ENCODE measurements at places on chromosomes 1 and 21. TPM values are rescaled to one million over a fixed set of nuclear protein-coding genes. Genes with fewer than 3 reads are reported as not detected.

DNA sequence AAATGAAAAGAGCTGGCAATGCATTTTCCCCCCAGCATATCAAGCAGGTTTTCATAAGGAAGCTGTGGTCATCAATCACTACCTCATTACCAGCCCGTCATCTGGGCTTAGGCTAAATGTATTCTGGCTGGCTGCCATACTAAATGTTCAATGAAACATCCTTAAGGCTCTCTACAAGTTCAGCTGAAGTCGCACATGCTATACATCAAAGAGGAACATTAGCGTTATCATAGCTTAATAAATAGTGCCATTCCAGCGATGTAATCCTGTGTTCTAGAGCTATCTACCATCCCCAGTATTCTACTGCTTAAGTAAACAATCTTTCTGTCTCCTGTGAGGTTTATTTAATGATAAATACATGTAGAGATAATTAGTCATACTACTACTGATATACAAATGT, 288.8 kb downstream of the DPYD start:
- DNase-seq = no peak
- H3K4me1 ChIP-seq = peaks cover 22% of the 10 kb centered on the region
- H3K27ac ChIP-seq = no peak overlapping the region

GRCh38 chr1:168320800-168321450, 40.2 kb downstream of the TBX19 start:
- H3K36me3 ChIP-seq = no peaks in the 10 kb centered on the region
- H3K4me1 ChIP-seq = peaks cover 25% of the 10 kb centered on the region
- no peak overlapping the region for H3K4me3 ChIP-seq
- no peaks in the 10 kb centered on the region for H3K27me3 ChIP-seq

DNA sequence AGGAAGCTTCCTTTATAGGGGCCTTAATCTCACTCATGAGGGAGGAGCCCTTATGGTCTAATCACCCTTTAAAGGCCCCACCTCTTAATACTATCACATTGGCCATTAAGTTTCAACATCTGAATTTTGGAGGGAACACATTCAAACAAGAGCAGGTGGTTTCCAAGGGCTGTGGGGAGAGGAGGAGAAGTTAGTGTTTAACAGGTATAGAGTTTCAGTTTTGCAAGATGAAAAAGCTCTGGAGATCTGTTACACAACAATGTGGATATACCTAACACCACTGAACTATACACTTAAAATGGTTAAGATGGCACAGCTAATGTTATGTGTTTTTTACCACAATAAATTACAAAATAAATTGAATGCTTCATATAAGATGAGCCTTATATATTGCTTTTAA, 113.4 kb upstream of the DNAH14 start:
- no peaks in the 10 kb centered on the region for H3K36me3 ChIP-seq
- no peak overlapping the region for H3K27ac ChIP-seq
- H3K4me3 ChIP-seq = no peak overlapping the region
- H3K4me1 ChIP-seq = no peaks in the 10 kb centered on the region

- peaks cover 2% of the 10 kb centered on the region for H3K36me3 ChIP-seq
- peaks cover 4% of the 10 kb centered on the region for H3K27me3 ChIP-seq
- no peak overlapping the region for H3K27ac ChIP-seq
Measured at GRCh38 chr1:76083189-76083588, 8.6 kb downstream of the ST6GALNAC3 start.

DNA sequence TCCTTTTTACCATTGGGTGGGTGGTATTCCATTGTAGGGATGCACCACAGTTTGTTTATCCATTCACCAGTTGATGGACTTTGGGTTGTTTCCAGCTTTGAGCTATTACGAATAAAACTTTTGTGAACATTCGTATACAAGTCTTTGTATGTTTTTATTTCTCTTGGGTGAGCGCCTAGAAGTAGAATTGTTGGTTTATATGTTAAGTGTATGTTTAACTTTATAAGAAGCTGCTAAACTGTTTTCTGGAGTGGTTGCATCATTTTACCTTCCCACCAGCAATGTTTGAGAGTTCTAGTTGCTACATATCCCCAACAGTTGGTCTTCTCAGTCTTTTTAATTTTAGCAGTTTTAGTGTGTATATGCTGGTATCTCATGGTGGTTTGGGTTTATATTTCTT, 132.5 kb downstream of the PEX14 start:
- H3K4me1 ChIP-seq = peaks cover 6% of the 10 kb centered on the region
- no peak overlapping the region for H3K27ac ChIP-seq
- no peak overlapping the region for H3K4me3 ChIP-seq
- no peaks in the 10 kb centered on the region for H3K36me3 ChIP-seq

DNA sequence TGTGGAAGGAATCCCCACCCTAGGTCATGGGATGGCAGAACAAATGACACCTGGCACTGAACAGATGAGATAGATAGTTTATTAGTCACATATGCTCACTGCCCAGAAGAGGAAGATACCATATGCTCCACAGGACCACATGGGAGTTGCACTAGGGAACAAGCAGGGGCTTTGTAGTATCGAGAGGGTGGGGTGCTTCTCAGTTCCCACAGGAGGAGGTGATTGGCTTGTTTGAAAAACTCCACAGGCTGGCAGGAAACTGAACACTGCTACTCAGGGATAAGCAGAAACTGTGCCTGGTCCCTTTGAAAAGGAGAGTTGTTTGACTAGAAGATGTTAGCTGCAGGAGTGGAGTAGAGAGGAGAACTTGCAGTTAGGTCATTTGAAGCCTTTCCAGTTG, 31.9 kb upstream of the RXRG start:
- no peak overlapping the region for H3K27ac ChIP-seq
- no peak for DNase-seq
- no peaks in the 10 kb centered on the region for H3K36me3 ChIP-seq
- peaks cover 27% of the 10 kb centered on the region for H3K27me3 ChIP-seq
- H3K4me3 ChIP-seq = no peak overlapping the region
- H3K4me1 ChIP-seq = no peaks in the 10 kb centered on the region

GRCh38 chr1:169048043-169048442, 58.4 kb upstream of the ATP1B1 start:
- no peak for DNase-seq
- no peaks in the 10 kb centered on the region for H3K27me3 ChIP-seq
- H3K4me3 ChIP-seq = no peak overlapping the region

Gene PPOX
- total RNA-seq = 21.6 TPM

DNA sequence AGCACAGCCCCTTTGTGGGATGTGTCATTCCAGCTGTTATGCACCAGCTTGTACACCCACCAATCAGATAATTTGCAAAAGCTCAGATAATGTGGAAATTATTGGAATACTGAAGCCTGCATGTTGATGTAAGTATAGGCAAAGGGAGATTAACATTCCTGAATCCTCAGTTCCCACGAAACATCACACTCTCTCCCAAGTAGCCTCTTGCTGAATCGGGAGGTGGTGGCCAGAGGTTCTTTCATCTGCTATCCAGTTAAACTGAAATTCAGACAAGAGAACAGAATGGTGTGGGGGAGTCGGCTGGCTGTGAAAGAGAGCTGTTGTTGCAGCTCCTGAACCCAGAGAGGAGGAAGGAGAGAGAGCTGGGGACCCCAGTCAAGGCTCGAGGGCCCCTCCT, 170.9 kb downstream of the ZBTB18 start:
- no peak overlapping the region for H3K4me3 ChIP-seq
- H3K27ac ChIP-seq = no peak overlapping the region
- no peaks in the 10 kb centered on the region for H3K36me3 ChIP-seq
- H3K4me1 ChIP-seq = no peaks in the 10 kb centered on the region

DNA sequence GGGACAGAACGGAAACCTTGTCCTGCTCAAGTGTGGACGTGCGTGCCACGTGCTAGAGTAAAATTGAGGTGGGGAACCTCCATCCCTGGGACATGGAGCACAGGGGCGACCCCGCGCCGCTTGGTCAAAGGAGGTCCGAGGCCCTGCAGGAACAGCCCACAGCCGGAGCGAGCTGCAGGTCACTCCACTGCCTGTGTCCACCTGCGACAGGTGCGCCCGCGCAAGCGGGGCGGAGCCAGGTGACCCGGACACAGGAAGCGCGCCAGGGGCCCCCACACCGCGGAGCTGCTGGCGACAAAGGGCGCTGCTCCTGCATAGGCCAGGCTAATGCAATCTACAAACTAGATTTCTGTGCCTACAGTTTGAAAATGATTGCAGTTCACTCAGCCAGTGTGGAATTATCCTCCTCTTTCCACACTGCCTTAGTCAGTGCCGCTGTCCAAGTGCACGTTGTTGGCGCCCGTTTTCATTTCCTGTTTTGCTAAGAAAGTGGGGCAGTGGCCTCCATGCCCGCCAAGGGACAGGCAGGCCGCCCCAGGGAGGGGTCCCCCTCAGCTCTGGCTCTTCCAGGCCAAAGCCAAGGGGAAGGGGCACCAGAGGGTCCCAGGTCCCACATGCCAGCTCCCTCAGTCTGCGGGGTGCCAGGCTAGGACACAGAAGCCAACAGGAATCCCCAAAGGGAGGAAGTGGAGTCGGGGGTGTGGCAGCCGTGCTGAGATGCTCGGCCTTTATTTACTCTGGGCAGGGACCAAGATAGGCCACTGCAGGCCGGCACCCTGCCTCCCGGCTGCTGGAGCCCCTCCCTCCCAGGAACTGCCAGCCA, 4.3 kb upstream of the NADK start:
- no peak for DNase-seq
- peaks cover 33% of the 10 kb centered on the region for H3K4me1 ChIP-seq
- no peaks in the 10 kb centered on the region for H3K27me3 ChIP-seq

DNA sequence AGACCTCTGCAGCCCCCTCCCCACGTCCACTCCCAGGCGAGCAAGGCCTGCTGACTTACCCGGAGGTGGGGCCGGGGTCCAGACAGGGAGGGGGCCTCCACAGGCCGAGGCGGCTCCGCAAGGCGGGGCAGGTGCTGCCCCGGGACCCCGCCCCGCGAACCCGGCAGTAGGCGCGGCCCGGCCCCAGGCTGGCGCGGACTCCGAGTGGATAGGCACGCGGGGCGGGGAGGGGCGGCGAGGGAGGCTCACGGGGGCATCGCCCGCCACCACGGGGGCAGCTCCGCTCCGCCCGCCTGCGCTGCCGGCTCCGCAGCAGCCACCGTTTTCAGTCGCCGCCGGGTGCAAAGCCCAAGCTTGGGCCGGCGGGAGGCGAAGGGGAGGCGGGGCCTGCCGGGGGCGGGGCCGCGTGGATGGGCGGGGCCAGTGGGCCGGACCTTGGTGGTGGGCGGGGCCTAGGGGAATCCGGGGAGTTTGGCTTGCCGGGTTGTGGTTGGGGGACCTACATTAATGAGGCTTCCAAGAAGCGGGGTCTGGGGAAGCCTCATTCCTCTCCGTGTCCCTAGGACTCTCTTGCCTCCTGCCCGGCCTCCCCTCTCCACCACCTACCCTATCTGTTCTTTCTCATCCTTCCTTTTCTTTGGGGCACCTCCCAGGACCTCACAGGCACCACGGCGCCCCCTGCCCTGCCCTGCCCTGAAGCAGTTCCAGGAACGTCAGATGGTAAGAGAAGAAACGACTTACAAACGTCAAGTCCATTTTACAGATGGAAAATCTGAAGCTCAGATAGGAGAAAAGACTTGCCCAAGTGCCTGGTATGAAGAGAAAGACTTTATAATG, at the start of gene RIMS3:
TSS of gene RIMS3 (minus strand) at position 348 of the 837 bp plus-strand sequence. CDS start 23,757 bp downstream, outside the sequence.
- peaks cover 36% of the 10 kb centered on the region for H3K4me1 ChIP-seq
- no peaks in the 10 kb centered on the region for H3K36me3 ChIP-seq
- H3K4me3 ChIP-seq = peak within 1 kb of the TSS; percentile 80

Gene CDC42BPA
- total RNA-seq = 59.1 TPM

DNA sequence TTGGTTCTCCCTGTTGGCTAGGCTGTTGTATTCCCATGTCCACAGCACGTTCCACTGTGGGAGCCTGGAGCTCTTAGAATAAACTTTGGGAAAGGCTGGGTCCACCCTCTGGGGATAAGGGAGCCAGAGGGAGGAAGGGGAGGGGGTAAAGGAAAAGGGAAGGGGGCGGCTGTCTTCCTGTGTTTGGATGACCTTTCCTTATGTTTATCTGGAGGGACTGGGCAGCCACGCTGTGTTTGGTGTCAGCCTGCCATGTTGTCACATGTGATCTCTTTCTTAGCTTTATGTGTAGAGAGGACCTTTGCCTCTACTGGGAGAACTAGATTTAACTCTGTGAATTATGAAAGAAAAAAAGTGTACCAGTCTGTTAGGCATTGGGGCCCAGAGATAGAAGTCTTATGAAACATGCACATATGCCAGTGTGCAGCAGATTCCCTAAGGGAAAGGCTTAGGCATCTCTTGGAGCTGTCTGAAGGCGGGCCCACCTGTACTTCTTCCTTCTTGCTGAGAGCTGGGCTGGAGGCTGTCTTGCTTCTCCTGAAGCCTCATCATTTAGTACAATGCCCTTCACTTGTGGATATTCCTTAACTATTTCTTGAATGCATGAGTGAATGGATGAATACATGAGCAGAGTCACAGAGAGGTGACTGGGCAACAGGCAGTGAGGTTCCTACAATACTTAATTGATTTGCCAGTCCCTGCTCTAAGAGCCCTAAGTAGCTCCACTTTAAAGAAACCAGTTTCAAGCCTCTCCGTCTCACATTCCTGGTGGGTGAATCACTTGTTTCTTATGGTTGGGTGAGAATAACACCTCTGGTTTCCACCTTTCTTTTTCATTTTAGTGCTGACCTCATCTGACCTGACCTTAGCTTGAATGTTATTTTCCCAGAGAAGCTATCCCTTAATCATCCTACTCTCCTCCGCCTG, 62.5 kb upstream of the ARHGAP29 start:
- H3K36me3 ChIP-seq = no peaks in the 10 kb centered on the region

- peaks cover 14% of the 10 kb centered on the region for H3K4me1 ChIP-seq
- H3K36me3 ChIP-seq = peaks cover 1% of the 10 kb centered on the region
- H3K27ac ChIP-seq = no peak overlapping the region
- H3K27me3 ChIP-seq = peaks cover 12% of the 10 kb centered on the region
Measured at GRCh38 chr1:108045460-108045859, 80.5 kb upstream of the VAV3 start.

GRCh38 chr1:13494025-13494424, 19.8 kb downstream of the LRRC38 start:
- H3K36me3 ChIP-seq = no peaks in the 10 kb centered on the region
- no peaks in the 10 kb centered on the region for H3K27me3 ChIP-seq
- no peak for DNase-seq

Gene IGSF21
- total RNA-seq = not detected

Gene VPS13D
- total RNA-seq = 39.4 TPM

GRCh38 chr1:176567190-176567794, 104.3 kb downstream of the PAPPA2 start:
- H3K27me3 ChIP-seq = peaks cover 9% of the 10 kb centered on the region
- H3K4me1 ChIP-seq = no peaks in the 10 kb centered on the region
- no peak overlapping the region for H3K27ac ChIP-seq
- no peak overlapping the region for H3K4me3 ChIP-seq
- no peaks in the 10 kb centered on the region for H3K36me3 ChIP-seq

GRCh38 chr1:35586808-35587207, 13.7 kb downstream of the TFAP2E start:
- H3K36me3 ChIP-seq = peaks cover 3% of the 10 kb centered on the region
- H3K27me3 ChIP-seq = no peaks in the 10 kb centered on the region
- no peak overlapping the region for H3K4me3 ChIP-seq

DNA sequence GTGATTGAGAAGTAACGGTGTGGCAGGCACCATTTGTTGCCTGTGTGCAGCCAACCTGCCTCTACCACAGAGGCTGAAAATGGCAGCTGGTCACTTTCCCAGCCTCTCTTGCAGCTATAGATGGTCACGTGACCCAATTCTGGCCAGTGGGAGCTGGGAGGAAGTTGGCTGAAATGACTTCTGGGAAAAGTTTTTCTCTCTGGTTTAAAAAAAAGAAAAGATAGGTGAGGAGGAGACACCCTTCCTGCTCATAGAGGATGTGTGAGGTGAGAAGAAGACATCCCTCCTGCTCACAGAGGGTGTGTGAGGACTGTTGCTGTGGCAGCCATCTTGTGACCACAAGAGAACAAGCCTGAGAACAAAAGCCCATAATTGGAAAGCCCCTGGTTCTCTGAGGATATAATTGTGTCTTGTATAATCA, 122.8 kb downstream of the SYF2 start:
- H3K4me1 ChIP-seq = no peaks in the 10 kb centered on the region
- H3K4me3 ChIP-seq = no peak overlapping the region
- peaks cover 3% of the 10 kb centered on the region for H3K36me3 ChIP-seq
- no peak for DNase-seq
- peaks cover 26% of the 10 kb centered on the region for H3K27me3 ChIP-seq
- no peak overlapping the region for H3K27ac ChIP-seq

Gene YIPF1
- total RNA-seq = 17.2 TPM
